Stimulated activated CD4-positive, alpha-beta T cell treated with anti-CD3 and anti-CD28 coated beads, Interleukin-12 subunit alpha, Interleukin-12 subunit beta, amount 100 ng/mL, for 48 hours (primary cell): ENCODE measurements at places on chromosomes 2 and 18.

- no peak for DNase-seq
These were observed 45.1 kb upstream of the CD226 start for GRCh38 chr18:69992776-69993175.

- no peak for DNase-seq
These were observed 3.8 kb upstream of the UGT1A5 start for GRCh38 chr2:233708942-233709341.

DNA sequence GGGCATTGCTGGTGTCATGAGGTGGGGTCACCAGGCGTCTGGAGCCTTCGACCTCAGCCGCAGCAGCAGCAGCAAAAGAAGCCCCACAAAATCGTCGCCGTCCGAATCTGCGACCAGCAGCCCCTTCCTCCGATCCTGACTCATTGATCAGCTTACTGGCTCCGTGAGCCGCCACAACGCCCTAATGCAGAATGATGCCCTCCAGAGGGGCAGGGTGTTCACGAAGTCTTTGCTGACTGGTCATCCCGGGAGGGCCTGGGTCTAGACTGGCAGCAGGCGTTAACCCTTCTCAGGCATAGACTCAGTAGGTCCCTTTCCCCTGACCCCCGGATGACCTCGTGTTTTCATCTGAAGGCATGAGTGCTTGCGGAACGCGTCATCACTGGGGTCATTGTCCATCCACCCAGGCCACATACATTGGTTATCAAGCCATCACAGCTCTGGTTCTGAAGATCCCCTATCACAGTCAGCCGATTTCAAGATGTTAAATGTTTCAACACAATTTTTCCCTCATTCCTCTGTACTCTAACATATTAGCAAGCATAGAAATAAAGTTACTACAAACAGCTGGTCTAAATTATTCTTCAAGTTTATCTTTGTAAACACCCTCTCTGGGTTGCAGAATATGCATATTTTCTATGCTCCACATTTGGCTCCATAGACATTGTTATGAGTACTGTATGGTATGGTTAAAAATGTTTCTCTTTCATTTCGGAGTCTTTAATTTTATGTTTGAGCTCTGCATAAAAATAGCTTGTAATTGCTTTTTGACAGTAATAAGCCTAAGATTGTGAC lies 83.3 kb upstream of the SALL3 start:
- no peak for DNase-seq

- no peak for DNase-seq
These were observed 23.3 kb downstream of the GLS start for GRCh38 chr2:190903693-190904450.

DNA sequence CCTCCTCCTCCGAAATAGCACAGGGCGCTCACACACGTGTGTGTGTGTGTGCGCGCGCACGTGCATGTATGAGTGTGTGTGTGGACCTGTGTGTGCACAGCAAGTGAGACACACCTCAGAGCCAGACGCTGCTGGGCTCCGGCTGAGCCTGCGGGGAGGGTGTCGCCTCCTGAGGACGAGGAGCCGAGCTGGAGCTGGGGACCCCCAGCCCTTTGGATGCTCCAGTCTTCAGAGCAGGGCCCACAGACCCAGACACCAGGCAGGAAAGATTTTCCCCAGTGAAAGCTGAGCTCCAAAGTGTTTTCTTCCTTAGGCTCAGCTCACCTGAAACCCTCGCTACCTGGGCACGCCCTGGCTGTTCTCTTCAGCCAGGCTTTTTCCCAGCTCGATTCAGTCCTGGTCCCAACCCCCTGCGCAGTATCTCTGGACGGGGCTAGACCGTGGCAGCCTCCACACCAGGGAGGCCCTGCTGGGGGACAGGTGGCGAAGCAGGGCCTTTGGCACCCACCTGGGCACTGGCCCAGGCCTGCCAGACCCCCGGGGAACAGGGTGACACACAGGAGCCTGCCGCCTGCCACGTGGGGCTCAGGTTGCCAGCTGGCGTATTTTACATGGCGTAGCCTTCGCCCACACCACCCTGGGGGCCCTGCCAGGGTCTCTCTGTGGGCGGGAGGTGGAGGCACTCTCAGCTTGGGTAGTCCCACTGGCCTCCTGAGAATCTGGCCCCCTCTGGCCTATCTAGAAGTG lies 36.2 kb downstream of the PDIA6 start:
- no peak for DNase-seq

GRCh38 chr2:65305934-65306333 lies 78.3 kb downstream of the ACTR2 start:
- no peak for DNase-seq

GRCh38 chr2:17590342-17590911 lies 49.9 kb downstream of the VSNL1 start:
- DNase-seq: no peak

- no peak for DNase-seq
These were observed 278.0 kb upstream of the TCF4 start for GRCh38 chr18:55866006-55866405.

DNA sequence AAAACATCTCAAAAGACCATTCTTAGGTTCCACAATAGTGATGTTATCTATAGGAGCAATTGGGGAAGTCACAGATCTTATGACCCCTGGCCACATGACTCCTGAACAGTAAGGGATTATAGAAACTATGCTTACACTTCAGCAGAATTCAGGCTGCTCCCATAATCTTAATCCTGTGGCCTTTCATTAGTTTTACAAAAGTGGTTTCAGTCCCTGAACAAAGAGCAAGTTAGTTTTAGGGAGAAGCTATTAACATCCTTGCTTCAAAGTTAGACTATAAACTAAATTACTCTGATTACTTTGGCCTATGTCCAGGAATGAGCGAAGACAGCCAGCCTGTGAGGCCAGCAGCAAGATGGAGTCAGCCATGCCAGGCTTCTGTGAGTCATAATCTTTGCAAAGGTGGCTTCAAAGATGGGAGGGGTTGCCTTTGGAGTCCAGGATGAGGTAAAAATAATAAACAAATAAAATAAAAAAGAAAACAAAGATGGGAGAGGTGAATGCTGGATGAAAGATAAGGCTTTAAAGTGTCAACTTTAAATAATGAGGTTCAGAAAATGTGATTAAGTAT lies 168.7 kb upstream of the NDUFV2 start:
- DNase-seq: no peak

DNA sequence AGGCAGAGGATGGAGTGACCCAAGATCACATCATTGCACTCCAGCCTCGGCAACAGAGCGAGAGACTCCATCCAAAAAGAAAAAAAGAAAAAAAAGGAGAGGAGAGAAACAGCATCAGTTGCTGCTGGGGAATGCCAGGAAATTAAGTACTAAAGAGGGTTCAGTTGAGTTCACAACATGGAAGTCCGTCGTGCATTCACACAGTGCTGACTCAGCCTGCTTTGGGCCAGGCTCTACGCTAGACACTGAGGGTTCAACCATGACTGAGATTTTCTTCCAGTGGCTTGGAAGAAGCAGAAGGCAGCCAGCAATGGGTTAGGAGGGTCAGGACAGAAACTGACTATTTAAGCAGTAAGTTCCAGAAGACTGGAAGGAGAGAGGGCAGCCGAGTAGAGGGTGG lies 108.8 kb downstream of the FMNL2 start:
- no peak for DNase-seq

- no peak for DNase-seq
These were observed 4.5 kb upstream of the DYM start for GRCh38 chr18:49464718-49465598.

DNA sequence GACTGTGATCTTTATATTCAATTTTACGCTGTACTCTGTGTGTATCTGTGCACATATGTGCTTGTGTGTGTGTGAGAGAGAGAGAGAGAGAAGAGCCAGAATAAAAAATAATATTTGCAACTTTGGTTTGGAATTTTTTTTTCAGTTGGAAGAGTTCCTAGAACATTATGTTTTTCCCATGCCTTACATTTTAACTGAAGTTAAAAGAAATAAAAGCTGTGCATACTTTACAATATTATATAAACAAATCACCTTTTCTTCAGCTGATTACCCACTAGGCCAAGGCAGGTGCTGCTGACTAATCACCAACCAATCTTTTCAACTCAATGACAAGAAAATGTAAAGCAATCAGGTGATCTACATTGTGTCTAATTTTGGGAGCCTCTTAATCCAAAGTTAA lies 366.3 kb downstream of the NYAP2 start:
- no peak for DNase-seq

DNA sequence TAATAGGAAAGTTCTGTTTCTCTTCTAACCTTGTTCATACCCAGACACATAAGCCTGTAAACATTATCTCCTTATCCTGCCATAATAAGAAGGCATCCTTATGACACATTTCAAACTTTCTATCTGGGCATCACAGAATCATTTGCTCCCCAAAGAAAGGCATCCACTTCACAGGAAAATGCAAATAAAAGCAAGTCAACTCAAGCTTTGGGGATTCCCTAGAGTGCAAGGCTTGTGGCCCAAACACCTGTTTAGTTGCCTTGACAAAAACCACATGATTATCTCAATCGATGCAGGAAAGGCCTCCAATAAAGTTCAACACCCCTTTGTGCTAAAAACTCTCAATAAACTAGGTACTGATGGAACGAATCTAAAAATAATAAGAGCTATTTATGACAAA lies 195.7 kb upstream of the GALNT5 start:
- no peak for DNase-seq
